Airway epithelial cell (primary cell): ENCODE measurements at places on chromosomes 1 and 21. TPM values are rescaled to one million over a fixed set of nuclear protein-coding genes. Genes with fewer than 3 reads are reported as not detected.

Gene CENPF
- total RNA-seq = 26.4 and 39.8 TPM in 2 replicates

Gene GRIK1
- total RNA-seq = not detected in 2 replicates

Gene PROX1
- total RNA-seq = 0.14 and 0.28 TPM in 2 replicates

Gene VHLL
- total RNA-seq = not detected in 2 replicates

Gene LENEP
- total RNA-seq = 0.92 TPM in 1 of 2 replicates, not detected in the other

Gene TBX19
- 0.09 and 0.42 TPM in 2 replicates for total RNA-seq

Gene PALMD
- total RNA-seq = 9.6 and 13.6 TPM in 2 replicates

Gene TMEM82
- not detected in 2 replicates for total RNA-seq

Gene SYNC
- total RNA-seq = 6.7 and 8.7 TPM in 2 replicates

Gene MAN1C1
- total RNA-seq = 0.65 and 1.1 TPM in 2 replicates

Gene MX1
- 0.37 and 1.4 TPM in 2 replicates for total RNA-seq

Gene FCGR1A
- not detected in 2 replicates for total RNA-seq

Gene CD101
- total RNA-seq = 0.07 and 0.14 TPM in 2 replicates

Gene SPRR1B
- 1,378 and 2,304 TPM in 2 replicates for total RNA-seq

Gene TLCD4
- total RNA-seq = 0.14 and 0.23 TPM in 2 replicates

Gene PRDM2
- 6.3 and 12.0 TPM in 2 replicates for total RNA-seq

Gene AP4B1
- 6.1 and 11.7 TPM in 2 replicates for total RNA-seq

Gene RGS16
- total RNA-seq = 0.74 and 1.2 TPM in 2 replicates

Gene PCP4L1
- 1.3 and 1.9 TPM in 2 replicates for total RNA-seq

Gene GCSAML
- total RNA-seq = not detected in 2 replicates

Gene MXRA8
- total RNA-seq = 1.6 and 4.9 TPM in 2 replicates
